ENCODE measurements at places on chromosomes 12 and 14.
A peak's percentile ranks its signal among the peaks of the same experiment; 100 is the strongest.

DNA sequence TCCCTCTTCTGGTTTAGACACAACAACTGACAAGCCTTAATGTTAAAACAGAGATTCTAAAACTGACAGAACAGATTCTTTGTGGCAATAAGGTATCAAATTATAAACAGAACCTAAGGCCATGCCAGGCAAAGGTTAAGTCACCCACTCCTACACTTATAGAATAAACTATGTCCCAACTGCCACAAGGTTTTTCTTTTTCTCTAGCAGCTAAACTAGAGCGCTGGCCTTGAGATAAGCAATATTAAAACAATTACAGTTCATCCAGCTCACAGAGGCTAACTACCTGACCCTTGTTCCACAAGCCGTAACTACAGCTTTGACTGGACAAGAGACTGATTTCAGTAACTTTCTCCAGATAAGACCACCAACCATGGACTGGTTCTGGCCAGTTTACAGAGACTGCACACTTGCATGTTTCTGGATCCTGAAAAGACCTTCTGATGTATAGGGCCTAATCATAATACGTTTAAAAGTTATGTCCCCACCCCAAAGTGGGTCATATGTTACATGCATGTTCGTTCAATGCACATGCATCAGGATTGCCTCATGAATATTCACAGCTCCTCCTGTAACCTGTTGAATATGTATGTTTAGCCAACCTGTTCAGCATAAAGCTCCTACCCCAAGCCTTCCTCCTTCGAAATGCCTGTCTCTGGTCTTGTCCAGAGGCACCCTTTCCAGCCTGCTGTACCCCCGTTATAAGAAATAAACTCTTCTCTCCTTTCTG, 61.9 kb upstream of the VASH1 start:
- H3K36me3 ChIP-seq, result no peaks in the 10 kb centered on the region
- no peak for DNase-seq
- no peak overlapping the region for H3K27ac ChIP-seq
- H3K4me3 ChIP-seq, result no peak overlapping the region
- H3K27me3 ChIP-seq, result no peaks in the 10 kb centered on the region

GRCh38 chr14:74941676-74942097, 13.7 kb downstream of the PGF start:
- H3K27ac ChIP-seq, result peak overlapping the region; percentile 42
- H3K36me3 ChIP-seq, result peaks cover 43% of the 10 kb centered on the region
- H3K4me3 ChIP-seq, result no peak overlapping the region
- no peak for DNase-seq

GRCh38 chr14:99382781-99383471, 97.7 kb downstream of the SETD3 start:
- H3K36me3 ChIP-seq, result no peaks in the 10 kb centered on the region
- H3K4me3 ChIP-seq, result no peak overlapping the region
- DNase-seq, result no peak
- H3K4me1 ChIP-seq, result peaks cover 14% of the 10 kb centered on the region
- H3K27ac ChIP-seq, result no peak overlapping the region

- H3K4me3 ChIP-seq, result no peak overlapping the region
- no peak overlapping the region for H3K27ac ChIP-seq
- no peaks in the 10 kb centered on the region for H3K36me3 ChIP-seq
- no peak for DNase-seq
- H3K4me1 ChIP-seq, result no peaks in the 10 kb centered on the region
Observed at GRCh38 chr14:99654235-99654985, 9.5 kb downstream of the HHIPL1 start.

- no peaks in the 10 kb centered on the region for H3K27me3 ChIP-seq
- no peaks in the 10 kb centered on the region for H3K36me3 ChIP-seq
- peaks cover 21% of the 10 kb centered on the region for H3K4me1 ChIP-seq
- no peak overlapping the region for H3K4me3 ChIP-seq
- DNase-seq, result no peak
Observed at GRCh38 chr12:98352218-98352811, 163.1 kb upstream of the TMPO start.

- peak overlapping the region; percentile 96 for H3K27ac ChIP-seq
- H3K4me1 ChIP-seq, result peaks cover 32% of the 10 kb centered on the region
- no peaks in the 10 kb centered on the region for H3K27me3 ChIP-seq
- H3K36me3 ChIP-seq, result no peaks in the 10 kb centered on the region
- H3K4me3 ChIP-seq, result no peak overlapping the region
Observed at GRCh38 chr14:75249251-75249957, 29.2 kb upstream of the FOS start.

GRCh38 chr12:66055837-66056319, 74.7 kb downstream of the LLPH start:
- H3K27ac ChIP-seq, result no peak overlapping the region
- no peak overlapping the region for H3K4me3 ChIP-seq
- DNase-seq, result no peak
- H3K27me3 ChIP-seq, result no peaks in the 10 kb centered on the region
- H3K4me1 ChIP-seq, result no peaks in the 10 kb centered on the region
- no peaks in the 10 kb centered on the region for H3K36me3 ChIP-seq

- no peaks in the 10 kb centered on the region for H3K36me3 ChIP-seq
- no peaks in the 10 kb centered on the region for H3K4me1 ChIP-seq
- H3K4me3 ChIP-seq, result no peak overlapping the region
- H3K27me3 ChIP-seq, result no peaks in the 10 kb centered on the region
- H3K27ac ChIP-seq, result no peak overlapping the region
Observed at GRCh38 chr14:92635031-92635430, 113.4 kb downstream of the LGMN start.

DNA sequence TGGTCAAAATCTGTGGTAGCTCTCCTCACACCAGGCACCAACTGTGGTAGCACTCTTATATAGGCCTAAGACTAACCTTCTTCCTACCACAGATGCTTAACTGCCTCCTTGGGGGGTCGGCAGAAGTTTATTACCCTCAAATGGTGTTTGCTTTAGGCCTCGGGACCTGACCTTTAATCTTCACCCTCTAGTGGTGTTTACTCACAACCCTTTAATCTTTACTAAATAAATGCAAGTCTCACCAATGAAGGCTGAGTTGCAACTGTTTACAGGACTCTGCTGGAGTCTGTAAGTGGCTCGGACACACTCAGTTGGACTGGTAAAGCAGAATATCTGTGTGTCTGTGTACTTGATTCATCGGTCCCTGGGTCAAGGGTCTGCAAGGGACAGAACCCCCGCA, 29.4 kb downstream of the CCER1 start:
- no peaks in the 10 kb centered on the region for H3K27me3 ChIP-seq
- peaks cover 10% of the 10 kb centered on the region for H3K4me1 ChIP-seq
- no peaks in the 10 kb centered on the region for H3K36me3 ChIP-seq
- no peak for DNase-seq
- no peak overlapping the region for H3K27ac ChIP-seq

DNA sequence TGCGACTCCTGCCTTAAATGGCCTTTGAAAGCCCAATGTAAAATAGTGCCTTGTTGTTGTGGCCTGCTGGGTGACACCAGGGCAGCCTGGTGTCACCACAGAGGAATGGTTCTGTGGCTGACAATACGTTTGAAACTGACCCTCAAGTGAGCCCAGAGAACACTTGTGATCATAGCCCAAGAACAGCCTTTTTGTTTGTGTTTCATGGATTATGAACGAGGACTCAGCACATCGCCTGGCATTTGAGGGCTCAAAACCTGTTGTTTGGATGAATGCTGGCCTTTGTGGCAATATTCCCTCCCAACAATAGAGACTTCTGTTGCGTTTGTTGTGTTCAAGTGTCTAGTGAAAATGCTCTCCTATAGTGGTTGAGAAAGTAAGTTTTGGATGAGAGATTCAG, 48.5 kb downstream of the TSPAN9 start:
- no peak overlapping the region for H3K4me3 ChIP-seq
- no peaks in the 10 kb centered on the region for H3K27me3 ChIP-seq
- no peaks in the 10 kb centered on the region for H3K36me3 ChIP-seq
- peaks cover 8% of the 10 kb centered on the region for H3K4me1 ChIP-seq
- no peak overlapping the region for H3K27ac ChIP-seq

DNA sequence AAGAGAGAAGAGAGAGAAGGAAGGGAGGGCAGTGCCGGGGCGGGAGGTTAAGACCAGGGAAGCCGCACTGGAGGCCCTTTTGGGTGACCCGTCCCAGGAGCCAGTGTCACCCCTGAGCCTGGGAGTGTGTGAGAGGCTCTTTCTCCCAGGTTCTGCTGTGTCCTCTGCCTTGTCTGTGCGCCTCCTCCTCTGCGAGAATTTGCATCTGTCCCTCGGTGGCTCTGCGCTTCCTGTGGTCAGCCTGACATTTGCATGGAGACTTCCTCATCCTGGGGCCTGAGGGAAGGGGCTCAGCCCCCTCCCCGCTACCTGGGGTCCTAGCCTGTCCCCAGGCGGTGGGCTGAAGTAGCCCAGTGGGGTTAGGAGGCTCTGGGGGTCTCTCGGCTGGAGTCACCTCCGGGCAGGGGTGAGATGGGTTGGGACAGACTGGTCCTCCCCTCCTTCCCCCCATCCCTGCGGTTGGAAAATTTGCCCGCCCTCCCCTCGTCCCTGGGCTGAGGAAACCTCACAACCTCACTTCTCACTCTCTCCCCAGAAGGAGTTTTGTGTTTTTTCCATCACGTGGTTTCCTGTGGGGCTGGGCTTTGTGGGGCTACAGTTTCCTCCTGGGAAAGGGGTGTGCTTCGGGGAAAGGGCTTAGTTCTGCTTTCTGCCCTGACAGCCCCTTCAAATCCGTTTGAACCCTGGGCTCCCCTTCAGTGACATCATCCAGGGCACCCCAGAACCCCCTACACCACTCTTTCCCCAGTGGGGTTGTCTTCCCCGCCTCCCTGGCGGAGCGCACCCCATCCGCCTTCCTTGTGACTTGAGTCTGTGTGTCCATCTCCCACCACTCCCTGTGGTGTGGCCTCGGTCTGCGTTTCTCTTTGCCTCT, 2.5 kb downstream of the PTPN6 start:
- no peak overlapping the region for H3K27ac ChIP-seq
- H3K4me3 ChIP-seq, result no peak overlapping the region
- H3K4me1 ChIP-seq, result no peaks in the 10 kb centered on the region
- DNase-seq, result no peak
- no peaks in the 10 kb centered on the region for H3K27me3 ChIP-seq
- H3K36me3 ChIP-seq, result no peaks in the 10 kb centered on the region

GRCh38 chr12:118299791-118300460, 72.8 kb downstream of the TAOK3 start:
- no peak for DNase-seq
- peaks cover 9% of the 10 kb centered on the region for H3K36me3 ChIP-seq
- no peak overlapping the region for H3K4me3 ChIP-seq
- peaks cover 20% of the 10 kb centered on the region for H3K4me1 ChIP-seq
- no peak overlapping the region for H3K27ac ChIP-seq
- no peaks in the 10 kb centered on the region for H3K27me3 ChIP-seq

GRCh38 chr14:104224131-104224505, 85.7 kb downstream of the KIF26A start:
- no peaks in the 10 kb centered on the region for H3K36me3 ChIP-seq
- H3K4me3 ChIP-seq, result no peak overlapping the region
- H3K27me3 ChIP-seq, result peaks cover 22% of the 10 kb centered on the region
- H3K27ac ChIP-seq, result no peak overlapping the region
- DNase-seq, result no peak
- H3K4me1 ChIP-seq, result no peaks in the 10 kb centered on the region

GRCh38 chr14:68619790-68620574, 172.9 kb downstream of the ZFP36L1 start:
- H3K4me1 ChIP-seq, result peaks cover 3% of the 10 kb centered on the region
- no peak overlapping the region for H3K27ac ChIP-seq
- H3K27me3 ChIP-seq, result no peaks in the 10 kb centered on the region
- no peak overlapping the region for H3K4me3 ChIP-seq
- no peak for DNase-seq

DNA sequence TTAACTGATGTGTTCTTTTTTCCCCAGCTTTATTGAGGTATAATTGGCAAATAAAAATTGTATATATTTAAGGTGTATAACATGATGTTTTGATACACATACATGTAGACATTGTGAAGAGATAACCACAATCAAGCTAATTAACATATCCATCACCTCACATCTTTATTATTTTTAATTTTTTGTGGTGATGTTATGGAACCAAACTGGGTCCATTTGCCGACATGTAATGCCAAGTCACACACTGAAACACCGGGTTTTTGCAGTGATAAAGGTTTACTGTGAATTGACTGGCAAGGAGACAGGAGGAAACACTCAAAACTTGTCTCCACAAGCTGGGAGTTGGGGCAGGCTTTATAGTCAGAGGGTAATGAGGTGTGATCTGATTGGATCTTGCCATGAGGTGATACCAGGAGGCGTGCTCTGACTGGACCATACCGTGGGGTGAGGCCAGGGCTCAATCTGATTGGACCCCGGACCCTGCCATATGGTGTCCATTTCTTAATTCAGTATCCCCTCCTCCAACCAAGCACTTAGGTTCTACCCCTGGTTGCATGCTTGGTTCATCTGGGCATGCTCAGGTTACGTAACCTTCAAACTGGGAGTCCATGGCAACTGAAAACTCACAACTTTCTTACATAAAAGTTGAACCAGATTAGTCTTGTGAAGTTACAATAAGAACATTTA, 11.8 kb upstream of the WSCD2 start:
- H3K27ac ChIP-seq, result no peak overlapping the region
- H3K4me3 ChIP-seq, result no peak overlapping the region
- H3K27me3 ChIP-seq, result no peaks in the 10 kb centered on the region
- DNase-seq, result no peak

GRCh38 chr14:95037273-95037672, 120.1 kb downstream of the DICER1 start:
- peak; percentile 41 for DNase-seq
- H3K27ac ChIP-seq, result no peak overlapping the region
- no peak overlapping the region for H3K4me3 ChIP-seq
- H3K36me3 ChIP-seq, result no peaks in the 10 kb centered on the region

DNA sequence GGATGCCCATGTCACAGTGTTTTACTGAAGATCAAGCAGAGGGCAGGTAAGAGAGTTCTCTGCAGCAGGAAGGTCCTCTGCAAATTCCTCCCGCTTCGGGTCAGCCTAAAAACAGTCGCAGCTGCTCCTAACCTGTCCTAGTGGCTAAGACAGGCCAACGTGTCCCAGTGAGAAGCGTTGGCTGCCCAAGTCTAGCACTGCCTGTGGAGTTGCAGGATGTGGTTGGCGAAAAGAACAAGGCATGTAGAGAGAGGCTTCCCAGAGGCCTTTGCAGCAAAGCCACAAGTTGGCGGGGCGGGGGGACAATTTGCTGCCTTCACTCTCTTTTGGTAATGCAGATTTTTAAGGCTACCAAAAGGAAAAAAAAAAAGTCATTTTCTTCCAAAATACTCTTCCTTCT, 340.1 kb downstream of the BCL11B start:
- no peaks in the 10 kb centered on the region for H3K36me3 ChIP-seq
- DNase-seq, result peak; percentile 21
- H3K27me3 ChIP-seq, result no peaks in the 10 kb centered on the region
- H3K4me3 ChIP-seq, result no peak overlapping the region

DNA sequence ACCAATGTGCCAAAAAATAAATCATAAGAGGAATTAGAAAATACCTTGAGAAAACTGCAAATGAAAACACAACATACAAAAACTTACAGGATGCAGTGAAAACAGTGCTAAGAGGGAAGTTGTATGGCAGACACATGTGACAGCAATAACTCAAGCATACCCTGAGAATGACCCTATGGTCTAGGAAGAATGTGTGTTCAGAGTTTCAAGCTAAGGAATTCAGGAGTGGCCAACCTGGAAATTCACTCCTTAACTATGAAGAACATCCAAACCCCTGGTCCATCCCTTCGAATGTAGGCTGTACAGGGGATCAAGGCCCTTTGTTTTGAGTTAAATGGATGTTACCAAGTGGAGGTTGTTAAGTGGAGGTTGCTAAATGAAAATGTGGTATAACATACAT, 16.7 kb upstream of the TTC9 start:
- no peaks in the 10 kb centered on the region for H3K27me3 ChIP-seq
- H3K36me3 ChIP-seq, result no peaks in the 10 kb centered on the region
- no peak overlapping the region for H3K4me3 ChIP-seq
- H3K4me1 ChIP-seq, result peaks cover 5% of the 10 kb centered on the region

GRCh38 chr14:59846595-59846994, 24.0 kb downstream of the RTN1 start:
- no peaks in the 10 kb centered on the region for H3K36me3 ChIP-seq
- H3K4me3 ChIP-seq, result no peak overlapping the region
- peaks cover 44% of the 10 kb centered on the region for H3K27me3 ChIP-seq
- no peak overlapping the region for H3K27ac ChIP-seq
- H3K4me1 ChIP-seq, result no peaks in the 10 kb centered on the region
